Activated CD8-positive, alpha-beta T cell treated with anti-CD3 and anti-CD28 coated beads for 36 hours (primary cell): ENCODE measurements at places on chromosomes 5 and 9. TPM values are rescaled to one million over a fixed set of nuclear protein-coding genes. Genes with fewer than 3 reads are reported as not detected.

DNA sequence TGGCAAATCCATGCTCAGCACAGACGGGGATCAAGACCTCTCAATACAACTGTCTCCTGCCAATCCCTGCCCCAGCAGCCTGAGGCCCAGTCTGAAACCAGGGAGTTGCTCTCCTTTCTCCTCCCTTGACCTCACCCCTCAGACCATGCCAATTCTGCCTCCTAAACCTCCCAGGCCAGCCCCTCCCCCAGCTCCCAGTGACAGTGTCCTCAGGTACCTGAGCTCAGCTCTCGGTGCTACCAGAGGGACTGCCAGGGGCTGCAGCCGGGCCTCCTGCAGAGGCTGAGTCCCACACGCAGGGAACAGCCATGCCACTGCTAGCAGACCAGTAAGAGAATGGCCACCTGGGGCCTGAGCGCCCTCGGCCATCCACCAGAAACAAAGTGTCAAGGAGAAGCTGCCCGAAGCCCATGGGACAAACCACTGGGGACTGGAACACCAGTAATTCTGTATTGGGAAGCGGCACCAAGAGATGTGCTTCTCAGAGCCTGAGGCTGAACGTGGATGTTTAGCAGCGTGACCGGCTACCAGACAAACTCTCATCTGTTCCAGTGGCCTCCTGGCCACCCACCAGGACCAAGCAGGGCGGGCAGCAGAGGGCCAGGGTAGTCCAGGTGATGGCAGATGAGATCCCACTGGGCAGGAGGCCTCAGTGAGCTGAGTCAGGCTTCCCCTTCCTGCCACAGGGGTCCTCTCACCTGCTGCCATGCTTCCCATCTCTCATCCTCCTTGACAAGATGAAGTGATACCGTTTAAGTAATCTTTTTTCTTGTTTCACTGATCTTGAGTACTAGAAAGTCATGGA, 557 bp upstream of the IL3 start:
- no peak overlapping the region for H3K27ac ChIP-seq
- peak; percentile 1 for DNase-seq
- H3K4me3 ChIP-seq = no peak overlapping the region
- no peaks in the 10 kb centered on the region for H3K27me3 ChIP-seq

DNA sequence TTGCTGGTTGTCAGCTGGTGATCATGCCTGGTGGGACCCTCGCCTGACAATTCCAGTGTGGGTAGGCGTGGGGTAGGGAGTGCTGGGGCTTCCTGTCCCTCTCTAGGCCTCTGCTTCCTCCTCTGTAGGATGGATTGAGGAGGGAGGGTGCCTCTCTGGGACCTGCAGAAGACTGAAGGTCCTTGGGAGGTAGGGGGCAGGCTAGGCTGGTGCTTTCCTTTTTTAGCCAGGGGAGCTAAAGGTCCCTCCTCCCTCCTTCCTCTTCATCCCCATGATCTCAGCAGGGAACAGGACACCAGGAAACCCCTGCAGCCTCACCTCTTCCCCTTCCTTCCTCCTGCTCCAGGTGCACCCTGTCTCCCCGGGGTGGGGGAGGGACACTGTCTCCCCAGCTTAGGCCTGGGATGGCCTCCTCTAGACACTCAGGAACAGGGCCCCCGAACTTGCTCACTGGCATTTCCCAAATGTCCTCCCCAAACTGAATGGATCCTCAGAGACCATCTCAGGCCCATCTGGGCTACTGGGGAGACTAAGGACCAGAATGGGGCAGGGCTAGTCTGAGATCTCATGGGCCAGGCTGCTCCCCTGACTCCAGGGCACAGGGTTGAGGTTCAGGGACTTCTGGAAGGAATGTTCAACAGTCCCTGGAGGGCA, 8.4 kb downstream of the SH2D3C start:
- H3K36me3 ChIP-seq = peaks cover 52% of the 10 kb centered on the region
- DNase-seq = no peak
- H3K4me3 ChIP-seq = peak overlapping the region; percentile 83
- peaks cover 66% of the 10 kb centered on the region for H3K4me1 ChIP-seq

- no peaks in the 10 kb centered on the region for H3K27me3 ChIP-seq
- H3K36me3 ChIP-seq = peaks cover 38% of the 10 kb centered on the region
- peaks cover 1% of the 10 kb centered on the region for H3K4me1 ChIP-seq
Observed at GRCh38 chr9:5743109-5743508, 89.8 kb downstream of the ERMP1 start.

DNA sequence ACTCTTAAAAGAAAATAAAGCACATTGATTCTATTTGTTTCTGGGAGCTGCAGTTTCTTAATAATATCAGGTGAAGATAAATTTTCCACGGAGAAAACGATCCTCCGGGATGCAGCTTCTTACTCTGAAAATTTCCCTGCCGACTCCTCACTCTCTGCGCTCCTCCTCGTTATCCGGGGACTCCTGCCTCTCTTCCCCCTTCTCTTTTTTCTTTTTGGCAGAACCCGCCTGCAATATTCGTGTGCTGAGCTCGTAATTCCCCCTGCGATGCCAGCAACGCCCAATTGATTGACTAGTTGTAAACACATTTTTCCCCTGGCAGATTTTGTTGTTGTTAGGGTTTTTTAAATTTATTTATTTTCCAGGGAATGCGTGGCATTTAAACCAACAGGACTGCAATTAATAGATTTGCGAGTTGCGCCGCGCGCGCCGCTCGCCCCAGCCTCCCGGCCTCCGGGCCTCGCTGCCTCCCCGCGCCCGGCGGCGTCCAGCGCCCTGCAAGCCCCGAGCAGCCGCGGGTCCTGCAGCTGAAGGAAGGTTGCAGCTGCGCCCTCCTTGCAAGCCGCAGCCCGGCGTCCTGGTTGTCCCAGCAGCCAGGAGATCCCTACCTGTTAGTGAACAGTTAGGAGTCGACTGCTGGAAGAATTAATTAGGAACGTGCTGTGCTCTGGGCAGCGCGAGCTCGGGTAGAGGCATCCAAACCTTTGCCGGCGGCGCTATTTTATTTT, 2.2 kb downstream of the NTNG2 start:
- no peak for DNase-seq
- no peaks in the 10 kb centered on the region for H3K36me3 ChIP-seq
- no peak overlapping the region for H3K4me3 ChIP-seq
- no peak overlapping the region for H3K27ac ChIP-seq
- peaks cover 4% of the 10 kb centered on the region for H3K4me1 ChIP-seq

DNA sequence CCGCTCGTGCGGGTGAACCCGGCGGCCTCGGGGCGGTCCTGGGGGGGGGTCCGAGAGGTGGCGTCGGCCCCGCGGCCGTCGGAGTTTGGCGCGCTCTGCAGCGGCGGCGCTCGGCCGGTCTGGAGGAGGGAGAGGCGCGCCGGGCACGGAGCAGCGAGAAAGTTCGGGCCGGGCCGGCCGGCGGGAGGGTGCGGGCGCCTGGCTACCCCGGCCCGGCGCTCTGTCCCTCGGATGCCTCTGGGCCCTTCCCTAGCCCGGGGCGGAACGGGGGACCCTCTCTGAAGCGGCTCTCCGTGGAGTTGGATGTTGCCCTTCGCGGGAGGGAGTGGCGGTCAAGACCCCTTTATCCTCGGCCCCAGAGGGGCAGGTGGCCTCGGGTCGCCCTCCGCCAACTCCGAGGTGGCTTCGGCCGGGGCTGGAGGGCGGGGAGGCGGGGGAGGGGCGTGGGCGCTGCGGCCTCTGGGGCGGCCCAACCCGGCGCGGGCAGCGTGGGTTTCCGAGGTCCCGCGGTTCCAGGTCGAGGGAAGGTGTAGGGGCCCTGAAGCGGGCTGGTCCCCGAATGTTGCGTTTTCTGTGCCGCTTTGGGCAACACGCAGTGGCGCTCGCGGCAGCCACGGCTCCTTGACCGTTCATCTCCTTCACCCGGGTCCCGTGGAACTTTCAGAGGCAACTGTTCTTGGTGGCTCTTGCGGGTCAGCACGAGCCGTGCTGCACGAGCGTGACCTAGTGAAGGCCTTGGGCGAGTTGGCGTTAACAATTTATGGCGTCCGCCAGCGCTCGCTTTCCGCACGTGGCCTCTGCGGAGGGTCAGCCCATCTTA, 290.5 kb downstream of the DOCK8 start:
- H3K36me3 ChIP-seq = no peaks in the 10 kb centered on the region
- DNase-seq = no peak
- H3K4me3 ChIP-seq = peak overlapping the region; percentile 51
- no peak overlapping the region for H3K27ac ChIP-seq
- H3K27me3 ChIP-seq = peaks cover 17% of the 10 kb centered on the region
- peaks cover 16% of the 10 kb centered on the region for H3K4me1 ChIP-seq

DNA sequence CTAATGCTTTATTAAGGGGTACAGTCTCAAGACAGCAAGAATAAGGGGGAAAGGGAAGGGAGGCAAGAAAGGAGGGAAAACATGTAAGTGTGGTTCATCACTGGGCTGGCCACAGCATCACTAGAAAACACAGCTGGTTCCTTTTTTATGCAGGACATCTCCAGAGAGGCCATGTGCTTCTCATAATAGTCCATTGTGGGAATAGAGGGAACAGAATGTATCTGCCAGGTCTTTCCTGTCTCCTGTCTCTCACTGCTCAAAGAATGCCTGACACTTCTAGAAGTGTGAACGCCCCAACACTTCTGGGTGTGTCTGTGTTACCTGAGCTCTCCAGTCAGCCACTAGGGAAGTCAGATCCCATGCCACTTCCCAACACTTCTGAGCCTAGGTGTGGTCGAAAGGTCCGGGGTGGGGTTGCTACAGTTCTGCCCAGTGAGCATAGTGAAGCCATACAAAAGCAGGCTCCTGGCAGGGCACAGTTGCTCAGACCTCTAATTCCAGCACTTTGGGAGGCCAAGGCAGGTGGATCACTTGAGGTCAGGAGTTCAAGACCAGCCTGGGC, 255.6 kb upstream of the SLC30A5 start:
- H3K36me3 ChIP-seq = no peaks in the 10 kb centered on the region
- H3K4me3 ChIP-seq = no peak overlapping the region
- no peaks in the 10 kb centered on the region for H3K4me1 ChIP-seq
- DNase-seq = no peak

DNA sequence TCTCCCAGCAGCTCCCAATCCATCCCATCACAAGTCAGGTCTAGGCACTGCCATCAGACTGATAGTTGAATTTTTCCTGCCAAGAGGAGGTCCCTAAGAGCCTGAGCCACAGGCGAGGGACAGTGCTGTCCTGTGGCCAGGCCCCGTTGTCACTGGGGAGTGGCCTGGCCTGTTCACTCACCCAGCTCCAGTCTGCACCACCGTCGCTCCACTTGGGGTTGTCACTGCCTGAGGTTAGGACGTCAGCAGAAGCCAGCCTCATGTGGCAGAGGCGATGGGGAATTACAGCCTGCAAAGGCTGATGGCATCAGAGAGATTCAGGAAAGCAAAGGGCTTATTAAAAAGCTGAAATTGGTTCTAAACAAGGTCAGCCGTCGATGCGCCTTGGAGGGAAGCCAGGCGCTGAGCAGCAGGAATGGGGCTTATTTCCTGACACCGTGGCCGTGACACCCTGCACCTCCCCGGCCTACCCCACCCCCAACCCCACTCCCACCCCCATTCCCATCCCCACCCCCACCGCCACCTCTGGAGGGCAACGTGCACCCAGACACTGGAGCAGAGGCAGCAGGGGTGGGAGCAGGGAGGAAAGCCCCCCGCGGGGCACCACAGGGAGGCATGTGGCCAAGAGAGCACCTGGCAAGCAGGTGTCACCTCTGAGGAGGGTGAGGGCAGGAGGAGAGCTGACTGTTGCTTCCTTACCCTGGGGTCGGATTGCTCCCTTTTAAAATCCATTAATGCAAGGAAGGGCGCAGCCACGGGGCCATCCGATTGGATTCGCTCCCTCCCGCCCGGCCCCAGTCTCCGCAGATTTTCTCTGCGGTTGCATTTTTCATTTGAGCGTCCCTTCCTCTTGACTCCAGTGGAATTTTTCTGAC, 3.1 kb upstream of the DBH start:
- H3K27me3 ChIP-seq = no peaks in the 10 kb centered on the region
- no peak for DNase-seq
- no peaks in the 10 kb centered on the region for H3K36me3 ChIP-seq
- H3K27ac ChIP-seq = no peak overlapping the region
- no peak overlapping the region for H3K4me3 ChIP-seq
- H3K4me1 ChIP-seq = no peaks in the 10 kb centered on the region

Gene PKD2L2
- not detected for total RNA-seq
